Stimulated activated CD4-positive, alpha-beta T cell treated with anti-CD3 and anti-CD28 coated beads, Interleukin-4, amount 100 ng/mL, for 1 hour (primary cell): ENCODE measurements at places on chromosomes 3 and 15.

- no peak for DNase-seq
Observed at GRCh38 chr3:66023229-66023628, 15.5 kb downstream of the MAGI1 start.

DNA sequence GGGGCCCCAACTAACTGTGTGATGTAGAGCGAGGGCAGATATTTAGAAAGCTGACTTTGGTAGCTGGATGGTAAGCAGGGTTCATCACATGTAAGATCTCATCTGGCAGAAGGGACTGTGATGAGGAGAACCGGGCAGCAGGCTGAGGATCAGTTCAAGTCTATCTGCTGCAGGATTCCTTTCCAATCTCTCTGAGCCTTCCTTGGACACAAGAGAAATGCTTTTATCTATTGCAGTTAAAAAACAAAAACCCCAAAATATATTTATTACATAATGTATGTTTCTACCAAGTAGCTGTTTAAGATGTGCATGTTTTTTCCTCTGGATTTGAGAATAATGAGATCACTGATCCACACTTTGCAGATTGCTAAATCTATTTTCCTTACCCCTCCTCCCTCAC, 411.5 kb downstream of the RAP2B start:
- DNase-seq, result no peak

GRCh38 chr3:59880717-59881116, 830.9 kb upstream of the CFAP20DC start:
- no peak for DNase-seq

GRCh38 chr3:43389388-43390254, 103.3 kb downstream of the SNRK start:
- peak; percentile 48 for DNase-seq

- DNase-seq, result no peak
Observed at GRCh38 chr3:159922861-159923312, 65.7 kb upstream of the IL12A start.

GRCh38 chr3:101861212-101861788, 12.0 kb downstream of the NFKBIZ start:
- no peak for DNase-seq

DNA sequence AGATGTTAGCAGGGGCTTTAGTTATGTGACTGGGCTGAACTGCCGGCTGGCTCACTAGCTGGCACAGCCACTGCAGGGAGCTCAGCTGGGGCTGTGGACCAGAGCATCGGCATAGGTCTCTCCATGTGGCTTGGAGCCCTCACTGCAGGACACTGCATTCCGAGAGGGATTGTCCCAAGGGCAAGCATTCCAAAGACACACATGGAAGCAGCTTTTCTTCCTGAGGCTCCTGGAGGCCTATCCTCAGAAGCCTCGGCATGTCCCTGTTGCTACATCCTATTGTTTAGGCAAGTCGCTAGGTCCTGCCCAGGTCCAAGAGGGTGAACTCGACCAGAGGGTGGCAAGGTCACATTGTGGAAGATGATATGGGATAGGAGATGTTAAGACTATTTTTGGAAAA, 209.8 kb downstream of the PLCL2 start:
- no peak for DNase-seq

GRCh38 chr3:194178669-194179068, 42.7 kb downstream of the HES1 start:
- no peak for DNase-seq

GRCh38 chr15:38624244-38625205, 59.9 kb upstream of the RASGRP1 start:
- no peak for DNase-seq

DNA sequence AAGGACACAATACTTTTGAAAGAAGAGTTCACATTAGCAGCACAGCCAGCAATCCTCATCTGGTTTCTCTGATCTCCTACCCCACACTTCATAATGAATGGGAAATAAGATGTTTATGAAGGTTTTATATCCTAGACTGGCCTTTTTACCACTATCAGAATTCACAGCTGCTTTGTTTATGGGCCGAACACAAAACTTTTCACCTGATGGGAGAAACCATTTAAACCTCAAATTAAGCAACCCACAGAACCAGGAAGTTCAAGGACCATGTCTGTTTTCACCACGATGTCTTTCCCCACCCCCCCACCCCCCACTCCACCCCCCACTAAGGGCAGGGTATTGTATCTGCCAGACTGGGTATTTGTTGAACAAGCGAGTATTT, 11.3 kb upstream of the SETD5 start:
- DNase-seq, result no peak

DNA sequence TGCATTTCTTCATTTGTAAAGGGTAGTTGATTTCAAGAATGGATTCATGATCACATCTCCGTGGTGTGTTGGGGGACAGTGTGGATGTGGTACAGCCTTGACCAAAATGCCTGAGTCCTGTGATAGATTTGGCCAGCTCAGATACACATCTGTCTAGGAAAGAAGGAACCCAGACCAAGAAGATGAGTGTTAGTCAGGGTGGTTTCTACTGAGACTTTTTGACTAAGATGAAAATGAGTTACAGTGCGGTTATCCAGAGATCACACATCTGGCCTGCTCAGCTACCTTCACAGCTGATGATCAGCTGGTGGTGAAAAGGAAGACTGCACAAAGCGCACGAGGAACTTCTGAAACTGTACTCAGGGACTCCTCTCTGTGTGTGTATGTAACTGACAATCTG, 68.0 kb downstream of the FNDC3B start:
- peak; percentile 30 for DNase-seq

- DNase-seq, result no peak
Observed at GRCh38 chr3:99874237-99875002, 56.8 kb downstream of the CMSS1 start.

- peak; percentile 52 for DNase-seq
Observed at GRCh38 chr15:88623061-88623460, 1.9 kb downstream of the AEN start.

GRCh38 chr15:60569596-60569995, 90.7 kb upstream of the ICE2 start:
- no peak for DNase-seq

DNA sequence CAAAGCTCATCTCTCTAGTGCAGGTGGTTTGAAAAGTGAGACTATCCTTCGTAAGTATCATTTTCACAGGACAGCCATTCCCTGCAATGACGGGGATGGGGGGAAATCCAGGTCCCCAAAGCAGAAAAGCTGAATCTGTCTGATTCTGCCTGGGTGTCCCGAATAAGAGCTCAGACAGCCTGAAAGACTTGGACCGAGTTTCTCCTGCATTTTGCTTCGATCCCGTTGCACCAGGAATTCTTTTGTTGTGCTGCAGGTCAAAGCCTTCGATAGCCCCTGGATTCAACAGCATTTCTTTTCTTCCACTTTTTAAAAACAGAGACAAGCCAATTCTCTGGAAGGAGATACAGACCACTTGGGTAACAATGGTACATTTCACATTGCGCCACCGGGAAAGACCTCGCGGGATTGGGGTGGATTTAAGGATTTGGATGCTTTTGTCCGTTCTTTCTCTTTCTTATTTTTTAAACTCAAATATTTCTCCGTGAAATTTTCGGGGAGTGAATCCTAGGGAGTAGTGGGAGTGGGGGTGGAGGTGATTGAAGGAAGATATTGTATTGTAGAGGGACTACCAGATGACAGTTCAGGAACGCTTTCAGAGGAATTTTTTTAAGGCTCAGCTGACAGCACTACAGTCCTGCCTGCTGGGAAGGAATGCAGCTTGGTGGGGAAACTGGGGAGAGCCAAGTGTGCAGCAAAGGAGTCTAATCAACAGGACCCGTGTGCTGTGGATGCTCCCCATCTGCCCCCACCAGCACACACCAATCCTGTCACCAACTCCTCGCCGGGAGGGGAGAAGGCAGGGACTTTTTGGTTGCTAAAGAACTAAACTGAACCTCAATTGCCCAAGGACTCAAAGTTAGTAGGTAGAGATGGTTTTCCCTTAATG, 2.6 kb downstream of the SLITRK3 start:
- DNase-seq, result no peak

- DNase-seq, result no peak
Observed at GRCh38 chr3:113218681-113219045, 7.3 kb downstream of the BOC start.

- no peak for DNase-seq
Observed at GRCh38 chr3:99976584-99976983, 137.7 kb downstream of the FILIP1L start.

- DNase-seq, result no peak
Observed at GRCh38 chr3:11570789-11571495, 72.8 kb downstream of the VGLL4 start.

- DNase-seq, result peak; percentile 10
Observed at GRCh38 chr15:47184003-47184907, 533.0 kb upstream of the SEMA6D start.

- DNase-seq, result no peak
Observed at GRCh38 chr3:79415356-79415755, 352.4 kb downstream of the ROBO1 start.

DNA sequence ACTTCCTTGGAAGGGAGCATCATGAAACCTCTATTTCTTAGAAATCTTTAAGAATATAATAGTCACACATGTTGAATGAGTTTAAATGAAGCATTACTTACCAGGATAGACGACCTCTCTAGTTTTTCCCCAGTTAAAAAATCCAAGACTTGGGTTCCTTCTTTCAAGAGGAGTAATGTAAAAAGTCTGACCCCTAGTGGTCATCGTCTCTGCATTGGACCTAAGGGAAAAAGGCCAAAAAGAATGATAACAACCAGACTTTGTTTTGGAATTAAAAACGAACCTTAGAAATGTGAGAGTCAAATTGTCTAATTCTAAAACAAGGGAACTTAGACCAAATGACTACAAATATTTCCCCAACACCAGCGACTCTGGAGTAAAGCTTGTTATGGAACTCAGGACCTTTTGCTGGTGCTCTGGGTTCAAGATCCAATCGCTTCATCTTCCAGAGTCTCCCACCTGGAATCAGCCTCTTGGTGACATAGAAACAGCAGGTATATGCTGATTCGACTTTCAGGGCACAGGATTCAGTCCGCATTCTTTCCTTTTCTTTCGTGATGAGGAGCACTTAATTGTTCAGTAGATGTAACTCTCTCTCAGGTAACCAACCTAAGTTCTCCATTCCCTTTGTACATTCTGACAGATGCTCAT, 214.8 kb upstream of the TPRG1 start:
- DNase-seq, result no peak

GRCh38 chr3:40240921-40241320, 68.6 kb upstream of the EIF1B start:
- DNase-seq, result no peak

DNA sequence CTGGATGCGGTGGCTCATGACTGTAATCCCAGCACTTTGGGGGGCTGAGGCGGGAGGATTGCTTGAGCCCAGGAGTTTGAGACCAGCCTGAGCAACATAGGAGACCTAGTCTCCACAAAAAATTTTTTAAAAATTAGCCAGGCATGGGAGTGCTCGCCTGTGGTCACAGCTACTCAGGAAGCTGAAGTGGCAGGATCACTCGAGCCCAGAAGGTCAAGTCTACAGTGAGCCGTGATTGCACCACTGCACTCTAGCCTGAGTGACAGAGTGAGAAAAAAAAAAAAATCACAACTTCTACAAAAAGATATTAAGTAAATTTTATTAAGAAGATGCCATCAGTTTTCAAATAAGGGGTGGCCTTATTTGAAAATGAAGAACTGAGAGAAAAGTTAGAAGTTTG, 11.9 kb upstream of the PLA2G4D start:
- no peak for DNase-seq

DNA sequence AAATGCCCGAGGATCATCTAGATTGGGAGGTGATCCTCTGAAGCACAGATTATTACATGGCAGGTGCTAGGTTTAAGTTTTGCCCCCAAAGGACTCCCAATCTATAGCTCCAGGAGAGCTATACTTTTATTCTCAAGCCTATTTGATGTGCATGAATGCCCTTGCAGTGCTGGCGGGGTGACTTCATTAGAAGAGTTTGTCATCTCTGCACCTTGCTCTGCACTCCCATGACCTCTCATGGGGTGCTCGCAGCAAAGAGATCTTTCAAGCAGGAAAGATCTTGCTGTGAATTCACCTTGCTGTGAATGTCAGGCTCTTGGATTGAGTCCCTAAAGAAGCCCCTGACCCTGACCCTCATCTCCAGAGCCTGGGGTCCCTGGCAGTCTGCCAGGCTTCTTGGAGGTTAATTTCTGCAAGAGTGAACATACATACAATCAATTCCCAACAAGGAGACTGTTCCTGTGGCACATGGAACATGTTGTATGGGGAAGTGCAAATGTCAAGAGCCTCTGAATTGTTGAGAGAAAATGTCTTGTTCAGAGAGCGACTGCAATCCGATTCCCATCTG, 45.9 kb downstream of the FAM43A start:
- DNase-seq, result no peak

DNA sequence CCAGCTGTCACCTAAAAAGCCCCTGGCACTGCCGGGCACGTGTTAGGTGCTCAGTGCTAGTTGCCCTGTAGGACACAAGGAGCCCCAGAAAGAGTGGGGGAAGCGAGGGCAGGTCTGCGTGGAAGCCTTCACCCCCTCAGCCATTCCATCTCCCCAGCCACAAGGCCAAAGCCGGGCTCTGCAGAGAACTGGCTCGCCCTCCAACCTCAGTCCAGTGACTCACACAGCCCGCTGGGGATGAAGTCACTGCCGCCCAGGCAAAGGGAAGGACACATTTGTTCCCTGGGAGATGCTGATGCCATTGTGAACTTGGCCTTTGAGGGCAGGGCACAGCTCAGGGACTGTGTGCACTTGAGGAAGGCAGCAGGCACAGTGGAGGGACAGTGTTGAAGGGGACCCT, 48.1 kb downstream of the IQSEC1 start:
- no peak for DNase-seq

DNA sequence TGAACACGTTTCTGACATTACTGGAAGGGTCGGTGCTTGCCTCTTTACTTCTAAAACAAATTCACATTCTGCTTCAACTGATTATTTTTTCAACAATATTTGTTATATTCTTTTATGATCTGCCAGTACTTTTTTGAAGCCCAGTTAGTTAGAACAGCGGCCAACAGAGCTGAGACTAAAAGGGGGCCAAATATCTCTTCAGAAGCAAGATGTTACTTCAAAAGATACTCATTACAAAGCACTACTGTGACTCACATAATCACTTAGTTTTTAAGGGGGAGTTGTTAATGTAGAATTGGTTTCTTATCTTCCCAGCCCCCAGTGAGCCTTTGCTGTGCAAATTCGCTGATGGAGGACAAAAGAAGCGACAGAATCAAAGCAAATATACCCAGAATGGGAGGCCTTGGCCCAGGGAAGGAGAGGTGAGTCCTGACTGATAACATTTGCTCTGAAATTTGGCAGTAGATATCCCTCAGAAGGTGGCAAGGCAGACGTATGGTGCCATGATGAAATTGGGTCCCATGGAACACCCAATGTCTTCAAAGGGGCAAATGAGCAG, 587.8 kb downstream of the RBMS3 start:
- no peak for DNase-seq
